Jurkat, Clone E6-1 (cell line): ENCODE measurements at places on chromosomes 4 and X.
A peak's percentile ranks its signal among the peaks of the same experiment; 100 is the strongest.

DNA sequence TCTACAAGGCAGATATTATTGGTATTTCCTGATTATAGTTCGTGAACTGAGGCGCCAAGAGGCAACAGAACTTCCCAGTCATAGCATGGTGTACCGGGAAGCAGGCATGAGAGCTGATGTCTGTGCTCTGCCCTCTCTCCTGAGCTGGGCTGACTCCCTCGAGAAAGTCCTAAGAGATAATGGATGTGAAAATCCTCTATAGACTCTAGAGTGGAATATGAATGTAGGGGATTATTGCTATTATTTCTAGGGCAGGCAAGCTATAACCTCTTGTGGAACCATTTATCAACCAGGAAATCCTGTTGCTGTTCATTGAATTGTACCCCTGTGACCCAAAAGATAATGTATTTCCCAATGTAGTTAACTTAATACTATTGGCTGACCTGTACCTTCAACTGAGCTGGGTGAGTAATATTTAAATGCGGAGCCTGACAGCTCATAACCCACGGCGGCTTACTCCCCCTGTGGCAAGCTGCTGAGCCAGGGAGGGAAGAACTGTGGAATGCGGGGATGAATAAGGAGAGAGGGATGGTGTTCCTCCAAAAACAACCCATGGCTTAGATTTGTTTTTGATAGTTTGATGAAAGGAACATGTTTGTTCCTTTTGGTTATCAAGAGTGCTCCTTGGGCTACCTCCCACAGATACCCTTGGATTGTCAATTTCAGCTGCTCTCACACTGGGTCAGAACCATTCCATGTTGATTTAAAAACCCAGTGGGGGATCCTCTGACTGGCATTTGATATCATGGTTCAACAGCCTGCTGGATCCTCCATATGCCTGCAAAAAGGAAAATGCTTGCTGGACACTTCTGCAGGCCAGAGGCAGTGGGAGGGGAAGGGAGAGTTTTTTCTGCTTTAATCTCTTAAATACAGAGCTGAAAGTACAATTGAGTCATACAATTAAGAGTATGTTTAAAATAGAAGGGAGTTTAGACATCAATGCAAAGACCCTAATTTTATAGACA is 339.0 kb upstream of the BOD1L1 start:
- DNase-seq = no peak

DNA sequence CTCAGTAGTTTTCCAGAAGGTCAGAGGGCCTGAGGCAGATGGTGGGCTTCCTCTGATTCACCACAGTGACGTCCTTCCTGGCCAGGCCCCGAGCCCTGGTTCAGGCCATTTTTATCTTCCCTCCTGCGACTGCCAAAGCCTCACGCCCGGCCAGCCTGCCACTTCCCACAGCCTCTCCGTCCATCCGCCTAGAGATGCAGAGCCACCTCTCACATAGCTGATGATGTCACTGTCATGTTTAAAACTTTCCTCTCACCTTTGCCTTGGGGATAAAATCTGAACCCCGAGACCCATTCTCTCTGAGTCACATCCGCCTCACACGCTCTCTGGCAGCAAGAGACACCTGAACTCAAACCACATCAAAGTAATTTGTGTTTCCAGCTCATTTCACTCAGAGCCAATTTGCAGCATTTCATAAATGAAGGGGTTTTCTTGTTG is 175.3 kb downstream of the QDPR start:
- peak; percentile 82 for DNase-seq

- no peak for DNase-seq
Observed at GRCh38 chr4:168558599-168558998, 61.7 kb downstream of the PALLD start.

- DNase-seq = no peak
Observed at GRCh38 chr4:102517753-102518152, 16.6 kb downstream of the NFKB1 start.

GRCh38 chr4:21885770-21886169 is 62.8 kb downstream of the KCNIP4 start:
- no peak for DNase-seq

- no peak for DNase-seq
Observed at GRCh38 chr4:103073792-103074438, 2.6 kb downstream of the SLC9B2 start.
